ENCODE measurements at places on chromosomes 7 and 10. TPM values are rescaled to one million over a fixed set of nuclear protein-coding genes. Genes with fewer than 3 reads are reported as not detected.

The ADARB2 gene
- total RNA-seq, result 4.0 TPM

The SPDYE8 gene
- total RNA-seq, result not detected

The KNDC1 gene
- 0.09 TPM for total RNA-seq

The MEOX2 gene
- not detected for total RNA-seq

The CYP2W1 gene
- not detected for total RNA-seq

The OR9A2 gene
- not detected for total RNA-seq

The STEAP2 gene
- not detected for total RNA-seq

The SLC29A4 gene
- total RNA-seq, result 0.20 TPM

The FEZF1 gene
- not detected for total RNA-seq

The NAT16 gene
- total RNA-seq, result not detected

The MRPS24 gene
- total RNA-seq, result 57.2 TPM

The EEF1AKMT2 gene
- 15.8 TPM for total RNA-seq

The TMEM26 gene
- total RNA-seq, result not detected

The PRRT4 gene
- total RNA-seq, result 0.85 TPM

The PAPOLB gene
- not detected for total RNA-seq

The CCDC172 gene
- total RNA-seq, result not detected

The PSTK gene
- total RNA-seq, result 11.7 TPM

The SAP25 gene
- 61.2 TPM for total RNA-seq

The FAM25A gene
- total RNA-seq, result not detected

The HEPACAM2 gene
- total RNA-seq, result not detected

The C7orf57 gene
- total RNA-seq, result 0.44 TPM

The POM121C gene
- 86.1 TPM for total RNA-seq

The VENTX gene
- 0.13 TPM for total RNA-seq

The WEE2 gene
- total RNA-seq, result not detected

The FOXI2 gene
- not detected for total RNA-seq

The METTL27 gene
- 1.4 TPM for total RNA-seq

The HTR7 gene
- total RNA-seq, result not detected

The ESYT2 gene
- total RNA-seq, result 116 TPM

The CPA2 gene
- not detected for total RNA-seq

The GDF2 gene
- not detected for total RNA-seq

The ACTR3C gene
- 9.2 TPM for total RNA-seq

The RFC2 gene
- 14.8 TPM for total RNA-seq

The PTF1A gene
- total RNA-seq, result not detected

The BHLHA15 gene
- total RNA-seq, result 0.55 TPM

The CFAP69 gene
- 0.53 TPM for total RNA-seq

The ELN gene
- 0.56 TPM for total RNA-seq

The ALOX5 gene
- 16.1 TPM for total RNA-seq

The MYOZ1 gene
- not detected for total RNA-seq

The PON1 gene
- not detected for total RNA-seq

The CLDN4 gene
- 1.3 TPM for total RNA-seq

The ATOH7 gene
- total RNA-seq, result not detected

The MRPS17 gene
- total RNA-seq, result 11.6 TPM

The CCDC146 gene
- 14.6 TPM for total RNA-seq

The ZNRF2 gene
- total RNA-seq, result 30.8 TPM

The RINT1 gene
- 23.5 TPM for total RNA-seq

The SLC18A2 gene
- 2.9 TPM for total RNA-seq

The H2BK1 gene
- 7.7 TPM for total RNA-seq

The DPYSL4 gene
- 1.2 TPM for total RNA-seq

The DPCD gene
- 0.82 TPM for total RNA-seq
